CD8-positive, alpha-beta memory T cell (primary cell): ENCODE measurements at places on chromosomes 6 and 20. TPM values are rescaled to one million over a fixed set of nuclear protein-coding genes. Genes with fewer than 3 reads are reported as not detected.

DNA sequence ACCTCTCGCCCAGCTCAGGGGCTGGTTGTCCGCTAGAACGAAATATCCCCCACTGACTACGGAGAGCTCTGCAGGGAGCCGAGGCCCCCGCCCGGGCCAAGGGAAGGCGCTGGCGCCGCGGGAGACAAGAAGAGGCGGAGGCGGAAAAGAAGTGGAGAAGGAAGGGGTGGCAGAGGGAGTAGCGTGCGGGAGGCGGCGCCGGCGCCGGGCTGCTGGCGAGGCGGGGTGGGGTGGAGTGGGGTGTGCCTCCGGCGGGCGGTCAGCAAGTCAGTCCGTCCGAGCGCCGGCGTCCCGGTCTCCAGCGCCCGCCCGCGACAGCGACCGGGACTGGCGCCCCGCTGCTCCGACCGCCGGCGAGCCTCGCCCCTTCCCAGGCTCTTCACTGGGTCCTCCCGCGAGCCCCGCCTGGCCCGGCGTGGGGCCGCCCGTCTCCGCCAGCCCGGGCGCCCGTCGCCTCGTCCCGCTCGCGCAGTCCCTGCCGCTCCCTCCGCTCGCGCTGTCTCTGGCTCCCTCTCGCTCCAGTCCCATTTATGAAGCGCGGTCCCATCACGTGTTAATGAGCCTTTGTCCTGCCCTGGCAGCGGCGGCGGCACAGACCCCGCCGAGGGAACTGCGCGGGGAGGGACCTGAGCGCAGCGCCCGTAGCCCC is at the start of gene CNR1:
TSS of gene CNR1 (minus strand) at position 504 of the 649 bp plus-strand sequence. CDS start 21,073 bp downstream, outside the sequence.
- DNase-seq, result no peak

DNA sequence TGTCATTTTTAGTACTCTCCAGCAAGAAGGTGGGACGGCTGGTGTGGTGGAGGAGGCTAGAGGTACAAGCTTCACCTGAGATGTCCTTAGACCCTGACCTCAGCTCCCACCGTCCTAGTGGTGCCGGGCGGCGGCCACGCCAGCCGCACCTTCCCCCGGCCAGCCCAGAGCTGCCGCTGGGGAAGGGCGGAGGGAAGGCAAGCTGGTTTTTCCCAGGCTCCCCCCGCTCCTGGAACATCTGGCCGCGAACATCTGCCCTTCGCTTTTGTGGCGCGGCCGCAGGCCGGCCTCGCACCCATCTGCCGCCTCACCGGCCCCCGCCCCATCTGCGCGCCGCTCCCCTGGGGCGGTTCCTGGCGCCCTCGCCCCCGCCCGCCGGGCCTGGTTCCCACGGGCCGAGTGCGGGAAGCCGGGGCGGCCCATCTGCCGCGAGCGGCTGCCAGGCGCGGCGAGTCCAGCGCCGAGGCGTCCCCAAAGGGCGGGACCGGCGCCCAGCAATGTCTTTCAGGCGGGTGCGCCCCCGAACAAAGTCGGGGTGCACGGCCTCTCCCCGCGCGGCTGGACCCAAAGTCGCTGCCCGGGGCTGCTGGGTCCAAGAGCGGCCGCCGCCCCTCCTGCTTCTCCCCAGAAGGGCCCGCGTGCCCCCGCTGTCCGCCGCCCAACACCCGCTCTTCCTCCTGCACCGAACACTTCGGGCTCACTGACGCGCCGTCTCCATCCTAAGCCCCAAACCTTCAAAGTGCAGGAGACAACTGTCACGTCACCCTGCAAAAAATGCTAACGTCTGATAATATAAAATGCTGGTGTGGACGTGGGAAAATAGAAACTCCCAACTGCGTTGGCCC is 17.3 kb upstream of the ID1 start:
- no peak for DNase-seq

DNA sequence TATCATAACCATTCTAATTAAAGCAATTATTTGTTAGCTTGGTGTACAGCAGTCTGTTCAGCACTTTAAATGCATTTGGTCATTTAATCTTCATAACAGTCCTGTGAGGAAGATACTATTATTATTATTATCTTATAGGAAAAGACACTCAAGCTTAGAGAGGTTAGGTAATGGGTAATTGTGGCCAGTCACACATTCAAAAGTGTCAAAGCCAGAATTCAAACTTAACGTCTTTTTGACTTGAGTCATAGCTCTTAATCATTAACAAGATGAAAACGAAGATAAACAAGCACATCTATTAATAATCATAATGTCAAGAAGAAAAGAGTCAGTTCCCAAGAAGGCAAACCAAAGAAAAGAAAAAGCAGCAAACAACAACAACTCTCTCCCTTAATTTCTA is 251.0 kb downstream of the SYNE1 start:
- no peak for DNase-seq

DNA sequence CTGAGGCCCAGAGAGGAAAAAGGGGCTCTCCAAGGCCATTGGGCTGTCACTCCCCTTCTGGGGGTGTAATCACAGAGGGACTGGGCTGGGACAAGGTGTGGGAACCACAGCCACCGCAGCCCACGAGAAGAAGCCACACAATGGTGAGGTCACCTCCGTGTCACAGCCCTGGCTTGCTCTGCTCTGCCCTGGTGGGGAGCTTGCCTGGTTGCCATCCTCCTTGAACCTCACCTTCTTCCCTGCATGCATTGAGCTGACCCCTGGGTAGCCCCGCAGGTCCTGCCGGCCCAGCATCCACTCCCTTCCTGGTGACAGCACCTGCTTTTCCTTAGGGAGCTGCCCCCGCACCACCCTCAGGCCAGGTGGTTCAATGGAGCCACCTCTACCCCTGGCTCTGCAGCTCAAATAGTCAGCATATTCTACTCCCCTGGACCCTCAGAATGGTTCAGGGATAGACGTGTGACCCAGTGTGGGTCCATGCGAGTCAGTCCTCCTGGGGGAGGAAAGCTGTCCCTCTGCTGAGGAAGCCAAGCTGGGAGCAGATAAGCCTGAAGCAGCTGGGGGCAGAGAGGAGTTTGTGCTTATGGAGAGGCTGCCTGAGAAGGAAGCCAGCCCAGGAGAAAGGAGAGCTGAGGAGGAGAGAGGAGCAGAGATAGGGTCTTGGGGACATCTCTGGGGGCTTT is 21.3 kb downstream of the RBM38 start:
- no peak for DNase-seq

The TBCC gene
- total RNA-seq, result 26.4 TPM
